ENCODE measurements at places on chromosomes 4 and X.

GRCh38 chr4:139978692-139979091, 175.3 kb downstream of the MAML3 start:
- no peak for DNase-seq

GRCh38 chr4:186936496-186937375, 213.1 kb upstream of the FAT1 start:
- peak; percentile 84 for DNase-seq

GRCh38 chrX:10622197-10622596, 1.8 kb upstream of the MID1 start:
- DNase-seq: no peak

DNA sequence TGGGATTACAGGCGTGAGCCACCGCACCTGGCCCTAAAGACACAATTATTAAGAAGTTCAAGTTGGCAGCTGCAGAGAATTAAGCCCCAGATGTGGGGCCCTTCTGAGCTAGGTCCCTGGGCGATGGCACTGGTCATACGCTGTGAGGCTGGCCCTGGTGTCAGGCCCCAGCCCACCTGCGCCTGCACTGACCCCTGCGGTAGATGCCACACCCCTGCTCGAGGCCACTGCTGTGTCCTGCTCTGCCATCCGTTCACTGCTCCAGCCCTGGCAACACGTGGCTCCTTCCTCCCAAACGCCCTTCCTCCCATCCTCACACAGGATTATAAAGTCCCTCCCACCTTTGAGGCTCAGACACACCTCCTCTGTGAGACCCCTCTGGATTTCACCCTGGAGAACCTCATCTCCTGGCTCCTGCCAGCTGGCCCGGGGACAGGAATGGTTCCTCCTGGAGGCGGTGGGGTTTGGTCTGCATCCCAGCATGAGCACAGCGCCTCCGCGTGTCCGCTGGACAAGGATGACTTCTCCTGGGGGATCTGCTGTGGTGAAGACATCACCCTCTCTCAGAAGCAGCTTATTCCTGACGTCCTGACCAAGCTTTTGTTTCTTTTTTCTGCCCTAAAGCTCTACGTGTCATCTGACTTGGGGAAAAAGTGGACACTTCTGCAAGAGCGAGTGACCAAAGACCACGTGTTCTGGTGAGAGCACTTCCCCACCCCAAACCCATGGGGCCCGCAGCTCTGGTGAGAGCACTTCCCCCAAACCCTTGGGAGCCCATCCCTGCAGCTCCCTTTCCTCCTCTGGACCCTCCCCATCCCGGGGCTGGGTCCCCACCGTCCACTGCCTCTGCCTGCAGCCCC, 219.0 kb upstream of the PSAPL1 start:
- peak; percentile 39 for DNase-seq

DNA sequence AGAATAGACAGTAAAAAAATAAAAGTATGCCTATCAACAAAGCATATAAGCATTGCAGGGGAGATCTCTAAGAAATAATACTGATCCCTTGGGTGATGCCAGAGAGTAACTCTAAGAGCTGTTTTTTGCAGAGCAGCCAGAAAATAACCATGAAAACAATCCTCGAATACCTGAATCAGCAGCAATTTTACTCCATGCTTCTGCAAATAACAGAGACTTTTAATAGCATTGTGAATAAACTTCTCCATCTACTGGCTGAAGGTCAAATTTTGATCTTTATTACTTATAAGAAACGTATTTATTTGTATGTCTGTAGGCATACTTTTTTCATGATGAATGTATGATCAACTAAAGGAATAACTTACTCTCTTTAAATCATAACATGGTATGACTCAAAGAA, 334.5 kb downstream of the GALNTL6 start:
- DNase-seq: peak; percentile 59

- DNase-seq: no peak
Measured at GRCh38 chrX:20317873-20318272, 51.2 kb upstream of the RPS6KA3 start.

GRCh38 chrX:86829786-86830185, 681.5 kb downstream of the DACH2 start:
- DNase-seq: no peak

DNA sequence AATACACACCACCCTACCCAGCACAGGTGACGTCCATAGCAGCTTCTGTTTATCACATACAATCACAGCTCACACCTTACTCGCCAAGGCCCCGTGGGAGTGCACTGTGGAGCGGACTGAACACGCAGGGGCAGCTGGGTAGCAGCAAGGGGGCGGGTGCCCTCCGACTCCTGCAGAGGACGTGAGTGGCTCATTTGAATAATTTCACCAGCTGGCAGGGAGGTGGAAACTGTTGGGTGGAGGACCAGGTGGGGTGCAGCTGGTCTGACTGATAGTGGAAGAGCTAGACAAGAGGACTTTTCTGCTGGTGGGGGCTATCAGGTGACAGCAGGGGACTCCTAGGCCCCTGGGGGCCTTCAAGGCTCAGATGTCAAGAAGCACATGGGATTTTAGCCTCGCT, 16.3 kb downstream of the MAN2B2 start:
- no peak for DNase-seq

DNA sequence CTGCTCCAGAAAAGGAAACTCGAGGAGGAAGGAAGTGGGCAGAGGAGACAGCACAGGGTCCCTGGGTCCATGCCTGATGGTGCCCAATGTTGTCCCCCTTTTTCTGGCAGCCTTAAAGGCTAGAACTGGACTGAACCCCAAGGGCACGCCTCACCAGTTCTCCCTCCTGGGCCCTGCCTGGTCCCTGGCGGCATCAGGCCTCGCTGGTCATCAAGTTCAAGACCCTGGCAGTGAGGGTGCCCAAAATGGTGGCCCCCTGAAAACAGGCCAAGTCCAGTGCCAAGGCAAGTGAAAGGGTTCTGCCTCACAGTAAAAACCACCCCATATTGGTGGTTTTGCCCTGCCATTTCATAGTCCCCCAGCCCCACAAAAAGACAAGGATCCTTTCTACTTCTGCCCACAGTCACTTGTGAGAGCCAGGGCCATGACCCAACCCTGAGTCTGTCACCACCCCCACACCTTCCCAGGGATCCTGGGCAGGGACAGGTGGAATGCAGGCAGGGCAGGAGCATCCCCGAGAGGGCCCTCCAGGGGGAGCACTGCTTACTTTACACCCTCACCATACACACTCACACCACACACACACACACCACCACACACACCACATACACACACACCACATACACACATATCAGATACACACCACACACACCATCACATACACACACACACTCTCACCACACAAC, 107.6 kb downstream of the DCTD start:
- DNase-seq: peak; percentile 17

GRCh38 chr4:168486912-168487281, 6.6 kb upstream of the DDX60L start:
- peak; percentile 88 for DNase-seq

GRCh38 chr4:177558995-177559394, 116.8 kb upstream of the AGA start:
- DNase-seq: no peak

DNA sequence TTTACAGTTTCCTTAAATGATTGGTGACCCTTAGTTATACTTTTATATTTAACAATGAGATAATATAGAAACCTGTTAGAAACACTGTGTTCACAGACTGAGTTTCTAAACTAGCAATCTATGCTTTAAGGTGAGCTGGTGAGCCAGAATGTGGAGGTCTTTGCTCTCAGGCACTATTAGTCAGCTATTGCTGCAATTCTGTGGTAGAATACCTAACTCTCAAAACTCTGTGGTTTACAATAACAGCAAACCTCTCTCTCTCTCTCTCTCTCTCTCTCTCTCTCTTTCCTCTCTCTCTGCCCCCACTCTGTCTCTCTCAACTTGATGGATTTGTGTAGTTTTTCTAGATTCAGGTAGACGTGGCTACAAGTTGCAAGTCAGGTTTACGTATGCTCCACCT, 17.6 kb upstream of the LCORL start:
- DNase-seq: no peak

GRCh38 chr4:147220833-147221232, 260.1 kb upstream of the EDNRA start:
- no peak for DNase-seq

DNA sequence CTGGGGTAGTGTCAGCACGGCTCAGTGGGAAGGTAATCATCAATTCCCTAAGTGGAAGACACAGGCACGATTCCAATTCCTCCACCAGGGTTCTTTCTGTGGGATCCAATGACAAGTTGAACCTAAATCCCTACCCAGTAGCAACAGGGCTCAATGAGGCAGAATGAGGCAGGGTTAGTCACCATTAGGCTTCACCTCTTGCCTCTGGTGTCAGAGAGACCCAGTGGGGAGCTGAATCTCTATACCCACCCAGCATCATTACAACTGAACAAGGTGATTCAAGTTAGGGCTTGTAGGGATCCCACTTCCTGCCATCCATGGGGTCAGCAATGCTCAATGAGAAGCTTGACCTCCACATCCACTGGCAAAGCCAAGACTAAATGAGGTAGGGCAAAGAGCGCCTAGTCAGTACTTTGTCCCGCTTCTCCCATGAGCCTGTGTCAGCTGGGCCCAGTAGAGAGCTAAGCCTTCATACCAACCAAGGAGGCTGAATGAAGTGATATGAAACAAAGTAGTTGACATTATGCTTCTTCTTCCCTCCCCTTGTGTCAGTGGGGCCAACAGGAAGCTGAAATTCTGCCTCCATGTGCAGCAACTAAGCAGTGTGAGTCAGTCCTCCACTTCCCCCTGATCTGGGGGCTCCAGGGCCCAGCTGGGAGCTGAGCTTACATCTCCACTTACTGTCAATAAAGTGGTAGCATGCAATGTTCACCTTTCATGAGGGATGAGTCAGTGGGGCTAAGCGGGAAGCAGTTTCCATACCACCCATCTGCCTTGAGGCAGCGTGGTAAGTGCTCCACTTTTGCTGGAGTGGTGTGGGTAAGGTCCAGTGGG, 36.4 kb upstream of the RBM41 start:
- peak; percentile 22 for DNase-seq

DNA sequence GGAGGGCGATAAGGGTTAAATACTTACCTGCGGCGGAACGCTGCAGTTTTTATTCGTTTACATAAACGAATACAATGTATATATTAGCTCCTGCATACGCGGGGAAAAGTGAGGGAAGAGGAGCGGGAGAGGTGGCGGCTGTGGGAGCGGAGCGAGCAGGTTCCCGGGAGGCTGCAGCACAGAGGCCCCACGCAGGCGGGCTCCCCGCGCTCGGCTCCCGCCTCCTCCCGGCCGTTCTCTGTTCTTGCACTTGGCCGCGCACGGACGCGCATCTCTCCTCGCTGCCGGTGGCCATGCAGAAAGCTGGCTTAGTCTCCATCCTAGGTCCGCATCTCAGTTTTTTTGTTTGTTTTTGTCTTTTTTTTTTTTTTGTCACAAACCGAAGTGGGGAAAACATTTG, 340.4 kb upstream of the FAT1 start:
- no peak for DNase-seq

All from fibroblast of skin of right biceps (primary cell).